Stimulated activated CD8-positive, alpha-beta memory T cell treated with anti-CD3 and anti-CD28 coated beads, Interleukin-7, amount 100 ng/mL, for 24 hours (primary cell): ENCODE measurements at places on chromosomes 16 and 17.

- DNase-seq, result no peak
These were observed 65.3 kb downstream of the SPECC1 start for GRCh38 chr17:20074489-20074888.

DNA sequence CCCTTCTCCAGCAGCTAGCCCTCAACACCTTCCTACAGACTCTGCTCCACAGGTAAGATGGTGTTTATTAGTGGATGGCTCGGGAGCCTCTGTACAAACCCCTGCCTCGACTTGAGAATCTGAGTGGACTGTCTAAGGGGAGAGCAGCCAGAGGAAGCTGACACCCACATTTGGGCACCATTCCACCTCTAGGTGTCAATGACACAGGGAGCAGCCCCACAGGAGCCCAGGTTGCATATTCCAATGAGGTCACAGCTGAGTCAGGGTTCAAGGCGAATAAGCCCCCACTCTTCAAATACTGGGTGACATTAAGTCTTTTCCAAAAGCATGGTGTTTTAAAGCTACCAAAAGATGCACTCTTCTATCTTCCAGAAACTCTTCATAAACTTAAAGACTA is 31.9 kb downstream of the RANBP10 start:
- no peak for DNase-seq

DNA sequence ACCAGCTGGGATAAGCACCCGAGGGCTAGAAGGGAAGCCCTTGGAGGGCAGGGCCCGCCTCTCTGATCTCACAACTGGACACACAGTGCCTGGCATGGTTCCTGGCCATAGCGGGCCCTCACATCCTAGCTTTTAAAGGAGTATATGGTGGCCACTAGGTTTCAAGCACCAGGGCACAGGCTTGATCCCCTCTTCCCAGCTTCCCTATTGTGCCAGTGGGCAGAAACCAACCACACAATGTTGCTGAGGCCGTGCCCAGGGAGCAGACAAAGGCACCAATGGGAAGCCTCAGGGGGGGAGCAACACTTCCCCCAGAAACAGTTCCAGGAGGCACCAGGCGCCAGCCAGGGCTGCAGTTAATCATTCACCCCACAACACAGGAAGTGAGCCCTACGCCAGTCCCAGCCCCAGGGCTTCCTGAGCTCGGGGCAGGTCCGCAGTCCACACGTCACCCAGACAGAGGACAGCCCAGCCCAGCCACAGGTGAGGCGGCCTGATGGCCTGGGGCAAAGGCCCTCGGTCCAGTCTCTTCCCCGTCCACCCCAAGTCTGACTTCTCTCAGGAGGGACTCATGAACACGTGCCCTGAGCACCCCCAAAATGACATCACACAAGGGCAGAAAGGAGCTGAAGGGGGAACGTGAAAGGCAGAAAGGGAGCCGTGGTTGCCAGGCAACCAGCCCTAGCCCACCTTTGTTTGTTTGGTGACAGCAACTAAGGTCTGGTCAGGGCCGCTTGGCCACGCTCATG is 12.8 kb downstream of the SMIM5 start:
- DNase-seq, result no peak

- no peak for DNase-seq
These were observed 29.7 kb downstream of the GSE1 start for GRCh38 chr16:85642762-85643358.
